ENCODE measurements at places on chromosomes 6 and 20. TPM values are rescaled to one million over a fixed set of nuclear protein-coding genes. Genes with fewer than 3 reads are reported as not detected.
A peak's percentile ranks its signal among the peaks of the same experiment; 100 is the strongest.

GRCh38 chr20:59207742-59208357 lies 44.2 kb downstream of the ZNF831 start:
- H3K27me3 ChIP-seq: no peaks in the 10 kb centered on the region
- no peaks in the 10 kb centered on the region for H3K36me3 ChIP-seq

DNA sequence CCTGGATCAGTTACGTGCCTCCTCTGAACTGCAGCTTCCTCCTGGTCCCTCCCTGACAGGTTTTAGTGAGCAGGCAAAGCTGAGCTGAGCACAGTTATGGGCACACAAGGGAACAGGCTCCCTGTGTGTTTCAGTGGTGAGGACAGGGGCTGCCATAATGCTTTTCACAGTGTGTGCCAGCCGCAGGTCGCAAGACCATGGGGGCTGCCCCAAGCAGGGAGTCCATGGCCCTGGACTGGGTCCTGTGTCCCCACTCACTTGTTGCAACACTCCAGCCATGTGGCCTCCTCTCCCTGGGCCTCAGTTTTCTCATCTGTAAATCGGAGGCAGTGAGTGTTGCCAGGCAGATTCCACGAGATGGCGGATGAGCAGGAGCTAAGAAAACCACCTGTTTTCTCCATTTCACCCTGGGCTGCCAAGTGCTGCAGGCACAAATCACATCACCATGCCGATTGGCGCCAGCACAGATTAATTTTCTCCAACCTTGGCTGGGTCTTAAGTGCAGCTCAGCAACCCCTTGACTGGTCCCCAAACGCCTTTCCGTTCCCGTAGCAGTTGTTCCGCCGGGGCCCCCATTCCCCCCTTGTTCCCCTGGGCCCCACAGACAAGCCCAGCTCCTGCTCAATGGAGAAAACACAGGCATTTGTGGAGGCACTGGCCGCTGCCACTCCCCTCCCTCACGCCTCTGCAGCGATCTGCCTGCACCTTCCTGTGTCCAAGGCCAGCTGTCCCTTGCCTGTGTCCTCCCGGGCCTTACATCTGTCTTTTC lies 57.1 kb upstream of the NNAT start:
- no peak overlapping the region for H3K27ac ChIP-seq
- DNase-seq: no peak
- H3K4me3 ChIP-seq: no peak overlapping the region
- H3K27me3 ChIP-seq: peaks cover 19% of the 10 kb centered on the region
- no peaks in the 10 kb centered on the region for H3K4me1 ChIP-seq
- no peaks in the 10 kb centered on the region for H3K36me3 ChIP-seq

GTSF1L gene
- not detected for total RNA-seq

GRCh38 chr6:25312703-25313102 lies 33.5 kb downstream of the CARMIL1 start:
- DNase-seq: peak; percentile 78
- no peak overlapping the region for H3K27ac ChIP-seq
- H3K27me3 ChIP-seq: no peaks in the 10 kb centered on the region

THBS2 gene
- total RNA-seq: not detected

GRCh38 chr6:34554291-34555006 lies 1.7 kb downstream of the SPDEF start:
- DNase-seq: no peak
- no peak overlapping the region for H3K27ac ChIP-seq
- no peaks in the 10 kb centered on the region for H3K27me3 ChIP-seq
- H3K4me3 ChIP-seq: no peak overlapping the region
- no peaks in the 10 kb centered on the region for H3K36me3 ChIP-seq

- H3K4me3 ChIP-seq: peak overlapping the region; percentile 9
- H3K27me3 ChIP-seq: no peaks in the 10 kb centered on the region
Observed at GRCh38 chr20:51492167-51493092, 50.1 kb downstream of the NFATC2 start.

- H3K4me3 ChIP-seq: no peak overlapping the region
- H3K36me3 ChIP-seq: no peaks in the 10 kb centered on the region
- no peak for DNase-seq
- H3K27ac ChIP-seq: no peak overlapping the region
- H3K4me1 ChIP-seq: peaks cover 2% of the 10 kb centered on the region
Observed at GRCh38 chr6:48889429-48889828, 573.6 kb downstream of the MMUT start.

DNA sequence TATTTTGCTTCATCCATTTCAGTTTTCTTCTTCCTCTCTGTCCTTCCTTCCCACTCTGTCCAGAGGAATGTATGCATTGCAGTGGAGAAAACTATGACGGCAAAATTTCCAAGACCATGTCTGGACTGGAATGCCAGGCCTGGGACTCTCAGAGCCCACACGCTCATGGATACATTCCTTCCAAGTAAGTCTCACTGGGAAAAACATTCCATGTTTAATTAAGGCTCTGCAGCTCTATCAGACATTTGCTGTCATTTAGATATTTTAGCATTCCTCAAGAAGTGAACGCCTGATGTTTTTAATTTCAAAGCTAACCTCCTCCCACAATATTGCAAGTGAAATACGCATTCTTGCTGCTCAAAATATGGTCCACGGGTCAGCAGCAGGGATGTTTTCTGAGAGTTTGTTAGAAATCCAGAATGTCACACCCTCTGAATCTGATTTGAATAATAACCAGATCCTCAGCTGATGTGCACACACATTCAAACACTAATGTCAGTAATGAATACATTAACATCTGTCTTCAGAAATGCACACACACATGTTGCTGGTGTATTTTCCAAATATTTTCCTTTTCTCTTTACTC lies 12.8 kb downstream of the PLG start:
- H3K36me3 ChIP-seq: no peaks in the 10 kb centered on the region
- no peaks in the 10 kb centered on the region for H3K27me3 ChIP-seq
- no peak overlapping the region for H3K4me3 ChIP-seq
- no peak overlapping the region for H3K27ac ChIP-seq

DNA sequence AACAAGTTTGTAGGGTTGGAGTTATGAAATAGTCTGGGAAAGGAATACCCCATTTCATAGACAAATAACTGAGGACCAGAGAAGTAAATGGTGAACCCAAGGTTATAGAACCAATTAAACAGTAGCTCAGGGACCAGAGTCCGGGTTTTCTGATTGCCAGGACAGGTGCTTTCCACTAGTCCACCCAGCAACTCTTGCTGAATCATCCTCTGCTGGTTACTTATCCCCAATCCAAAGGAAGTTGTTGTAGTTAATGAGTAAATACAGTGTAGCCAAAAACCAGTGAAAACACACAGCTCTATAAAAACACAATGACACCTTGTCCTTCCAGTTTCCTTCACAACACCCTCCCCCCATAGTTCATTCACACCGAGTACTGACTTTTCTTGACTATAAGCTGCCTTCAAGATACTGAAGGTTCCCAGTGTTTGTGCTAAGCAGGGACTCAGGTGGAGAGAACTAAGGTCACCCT lies 766 bp upstream of the TINAG start:
- no peak for DNase-seq
- H3K27me3 ChIP-seq: no peaks in the 10 kb centered on the region
- H3K27ac ChIP-seq: no peak overlapping the region
- H3K4me1 ChIP-seq: no peaks in the 10 kb centered on the region
- H3K36me3 ChIP-seq: no peaks in the 10 kb centered on the region

- DNase-seq: no peak
- peaks cover 6% of the 10 kb centered on the region for H3K4me1 ChIP-seq
- no peaks in the 10 kb centered on the region for H3K27me3 ChIP-seq
- no peaks in the 10 kb centered on the region for H3K36me3 ChIP-seq
Observed at GRCh38 chr6:112640891-112641290, 293.8 kb downstream of the RFPL4B start.

DNA sequence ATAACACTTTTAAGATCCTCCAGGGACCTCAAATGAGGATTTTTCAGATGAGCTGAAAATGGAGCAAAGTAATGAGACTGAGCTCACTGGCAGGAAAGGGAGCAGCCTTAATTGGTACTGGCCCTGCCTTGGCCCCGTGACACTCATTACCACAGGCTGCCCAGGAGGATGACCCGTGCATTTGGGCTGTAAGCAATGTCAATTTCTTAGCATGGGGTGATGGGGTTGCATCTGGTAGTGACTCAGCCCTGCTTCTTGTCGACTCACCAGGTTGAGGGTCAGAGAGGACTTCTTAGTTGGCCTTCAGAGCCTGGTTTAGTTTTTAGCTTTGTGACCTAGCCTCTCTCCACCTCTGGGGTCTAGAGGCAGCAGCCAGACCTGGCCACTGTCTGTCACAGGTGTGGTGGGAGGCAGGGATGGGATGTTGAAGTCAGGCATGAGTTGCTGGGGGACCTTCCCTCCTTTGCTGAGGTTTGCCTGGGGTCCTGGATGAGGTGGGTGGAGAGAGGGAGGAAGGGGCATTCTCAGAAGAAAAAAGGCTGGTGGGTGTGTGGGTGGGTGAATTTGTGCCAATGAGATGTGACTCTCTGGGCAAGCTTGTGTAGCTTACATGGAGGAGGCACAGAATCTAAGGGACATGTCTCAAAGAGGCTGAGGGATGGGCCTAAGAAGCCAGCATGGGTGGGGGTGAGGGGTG lies 25.9 kb upstream of the EPB41L1 start:
- no peaks in the 10 kb centered on the region for H3K36me3 ChIP-seq
- H3K27me3 ChIP-seq: peaks cover 1% of the 10 kb centered on the region
- no peak overlapping the region for H3K4me3 ChIP-seq
- H3K27ac ChIP-seq: no peak overlapping the region
- no peaks in the 10 kb centered on the region for H3K4me1 ChIP-seq

DNA sequence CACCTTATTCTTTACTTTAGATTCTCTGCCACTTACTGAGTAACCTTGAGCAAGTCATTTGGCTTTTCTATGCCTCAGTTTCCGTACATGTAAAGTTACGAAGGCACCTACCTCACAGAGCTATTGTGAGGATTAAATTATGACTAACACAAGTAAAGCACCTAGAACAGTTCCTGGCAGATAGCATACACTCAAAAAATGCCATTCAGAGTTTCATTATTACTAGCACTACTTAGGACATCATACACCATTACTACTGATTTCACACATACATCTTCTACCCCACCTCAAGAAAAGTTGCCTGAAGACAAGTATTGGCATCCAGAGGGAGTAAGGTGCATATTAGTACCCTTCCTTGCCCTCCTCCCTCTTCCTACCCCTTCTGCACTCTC lies 107.8 kb downstream of the OGFRL1 start:
- peaks cover 2% of the 10 kb centered on the region for H3K36me3 ChIP-seq
- DNase-seq: no peak
- no peaks in the 10 kb centered on the region for H3K27me3 ChIP-seq
- no peak overlapping the region for H3K27ac ChIP-seq
- H3K4me3 ChIP-seq: no peak overlapping the region

DNA sequence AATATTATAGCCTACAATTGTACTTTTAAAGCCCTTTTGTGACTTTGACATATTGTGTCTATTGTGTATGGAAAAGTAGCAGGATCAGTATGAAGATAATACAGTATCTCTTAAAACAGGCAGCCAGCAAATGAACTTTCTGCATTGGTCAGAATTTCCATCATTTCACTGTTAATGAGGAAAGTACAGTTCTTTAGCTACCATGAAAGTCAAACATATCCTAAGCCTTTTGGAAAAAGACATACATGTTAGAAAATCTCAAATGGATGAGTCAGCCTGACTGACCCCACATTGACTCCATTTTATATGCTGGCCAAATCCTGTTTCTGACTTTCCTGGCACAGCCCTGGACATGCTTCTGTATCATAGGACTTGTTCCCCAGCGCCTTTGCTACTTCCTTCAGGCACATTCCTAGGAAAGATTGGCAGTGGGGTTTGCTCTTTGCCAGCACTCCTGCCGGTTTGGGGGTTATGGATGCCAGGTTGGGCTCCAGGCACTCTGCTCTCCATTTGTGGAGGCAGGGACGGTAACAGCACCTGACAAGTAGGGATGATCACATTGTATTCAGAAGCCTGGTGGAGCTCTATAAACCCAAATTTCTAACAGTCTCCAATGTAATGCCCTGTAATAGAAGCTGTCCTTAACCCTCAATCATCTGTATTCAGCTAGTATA lies 43.7 kb downstream of the TOP1 start:
- peak overlapping the region; percentile 83 for H3K27ac ChIP-seq
- peak; percentile 93 for DNase-seq
- H3K4me3 ChIP-seq: peak overlapping the region; percentile 30
